Brain pericyte (primary cell): ENCODE measurements at places on chromosomes 2 and 18.

- DNase-seq = no peak
Measured at GRCh38 chr2:26345283-26345544, 729 bp upstream of the SELENOI start.

DNA sequence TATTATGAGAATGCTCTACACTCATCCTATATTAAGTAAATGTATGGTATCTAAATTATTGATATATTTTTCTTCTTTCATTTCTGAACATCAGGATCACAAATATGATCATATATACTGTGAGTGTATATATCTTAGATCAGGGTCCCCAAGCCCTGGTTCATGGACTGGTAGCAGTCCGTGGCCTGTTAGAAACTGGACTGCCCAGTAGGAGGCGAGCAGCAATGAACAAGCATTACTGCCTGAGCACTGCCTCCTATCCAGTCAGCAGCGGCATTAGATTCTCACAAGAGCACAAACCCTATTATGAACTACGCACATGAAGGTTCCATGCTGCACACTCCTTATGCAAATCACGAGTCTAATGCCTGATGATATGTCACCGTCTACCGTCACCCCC is 1247.1 kb upstream of the NXPH2 start:
- no peak for DNase-seq

DNA sequence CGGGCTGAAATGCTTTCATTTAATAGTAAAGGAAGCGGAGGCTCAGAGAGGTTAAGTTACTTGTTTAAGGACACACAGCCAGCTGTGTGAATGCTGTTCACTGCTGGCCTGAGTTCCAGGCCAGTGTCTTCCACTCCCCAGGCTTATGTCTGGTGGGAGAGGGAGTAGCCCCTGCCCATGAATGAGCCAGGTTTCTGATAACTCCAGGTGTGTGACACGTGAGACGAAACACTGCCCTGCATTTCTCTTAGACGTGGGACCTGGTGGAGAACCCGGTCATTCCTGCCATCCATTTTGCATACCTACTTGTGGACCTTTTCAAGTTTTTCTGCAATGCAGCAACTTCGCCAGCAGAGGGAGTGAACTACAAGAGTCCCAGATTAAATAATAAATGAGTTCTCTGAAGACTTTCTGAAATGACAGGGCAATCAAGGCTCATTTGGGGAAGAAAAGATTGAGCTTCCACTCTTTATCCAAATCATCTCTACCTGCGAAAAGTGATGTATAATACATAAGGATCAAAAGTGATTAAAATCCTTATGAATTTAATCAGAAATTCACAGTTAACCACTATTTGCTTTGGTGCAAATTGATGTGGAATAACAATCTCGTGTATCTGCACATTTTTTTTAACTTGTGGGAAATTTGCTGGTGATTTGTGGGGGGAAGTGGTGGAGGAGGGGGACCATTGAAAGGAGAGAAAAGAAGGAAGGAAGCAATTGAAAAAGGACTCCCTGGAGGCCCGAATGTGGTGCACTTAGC is 79.4 kb upstream of the ASB18 start:
- no peak for DNase-seq

- DNase-seq = no peak
Measured at GRCh38 chr2:149213764-149214493, 116.5 kb upstream of the LYPD6 start.
